ENCODE measurements at places on chromosomes 7 and 10.

GRCh38 chr7:135510592-135511183, 786 bp upstream of the CNOT4 start:
- DNase-seq = no peak

GRCh38 chr7:14092331-14092730, 102.9 kb upstream of the ETV1 start:
- no peak for DNase-seq

DNA sequence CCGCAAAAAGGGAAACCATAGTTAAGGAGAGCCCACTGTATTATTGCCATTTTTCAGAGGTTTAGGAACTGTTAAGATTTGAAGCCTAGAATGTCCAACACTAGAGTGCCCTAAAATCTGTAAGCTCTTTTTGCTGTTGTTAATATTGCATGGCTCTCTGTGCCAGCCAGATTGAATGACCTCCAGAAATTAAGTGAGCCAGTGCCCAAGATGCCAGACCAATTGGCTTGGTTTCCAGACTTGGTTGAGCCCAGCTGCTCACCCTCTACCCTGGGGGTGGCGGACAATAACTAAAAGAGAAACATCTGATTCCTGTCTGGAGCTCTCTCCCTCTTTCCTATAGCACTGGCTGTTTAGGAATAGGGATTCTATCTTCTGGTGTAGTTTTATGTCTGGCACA, 340.1 kb downstream of the PHF14 start:
- DNase-seq = no peak

- DNase-seq = no peak
Measured at GRCh38 chr10:30172091-30172490, 112.7 kb upstream of the JCAD start.

GRCh38 chr10:77291596-77292505, 345.8 kb downstream of the KCNMA1 start:
- DNase-seq = no peak
